Activated CD4-positive, alpha-beta T cell treated with anti-CD3 and anti-CD28 coated beads, Interleukin-2, amount 50 U/mL, for 24 hours (primary cell): ENCODE measurements at places on chromosomes 12 and 14.

DNA sequence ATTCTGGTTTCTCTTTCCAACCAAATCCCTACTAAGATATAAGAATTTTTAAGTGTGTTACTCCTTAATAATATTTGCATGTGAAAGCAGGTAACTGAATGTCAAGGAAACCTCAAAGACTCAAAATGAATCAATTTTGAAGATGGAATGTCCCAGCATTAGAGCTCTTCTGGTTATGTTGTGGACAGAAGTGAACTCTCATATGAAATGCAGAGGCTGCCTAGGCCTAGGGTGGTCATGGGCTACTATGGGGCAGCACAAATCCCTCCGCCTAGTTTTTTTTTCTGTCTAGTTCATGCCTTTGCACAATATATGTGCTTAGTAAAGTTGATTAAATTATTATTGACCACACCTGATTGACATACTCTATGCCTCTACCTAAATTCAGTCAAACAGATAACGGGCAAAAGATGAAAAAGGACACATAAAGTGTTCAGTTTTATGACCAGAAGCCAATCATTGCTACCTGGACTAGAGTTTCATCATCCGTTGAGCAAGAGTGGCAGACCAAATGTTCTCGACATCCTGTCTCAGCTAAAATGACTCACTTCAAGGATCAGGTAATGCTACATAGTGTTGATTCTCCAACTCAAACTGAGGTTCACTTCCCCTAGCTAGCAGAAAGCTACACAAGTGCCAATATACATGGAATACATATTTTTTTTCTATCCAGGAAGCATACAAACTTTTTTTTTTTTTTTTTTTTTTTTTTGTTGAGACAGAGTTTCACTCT lies 1211.4 kb downstream of the VRK1 start:
- DNase-seq = no peak

DNA sequence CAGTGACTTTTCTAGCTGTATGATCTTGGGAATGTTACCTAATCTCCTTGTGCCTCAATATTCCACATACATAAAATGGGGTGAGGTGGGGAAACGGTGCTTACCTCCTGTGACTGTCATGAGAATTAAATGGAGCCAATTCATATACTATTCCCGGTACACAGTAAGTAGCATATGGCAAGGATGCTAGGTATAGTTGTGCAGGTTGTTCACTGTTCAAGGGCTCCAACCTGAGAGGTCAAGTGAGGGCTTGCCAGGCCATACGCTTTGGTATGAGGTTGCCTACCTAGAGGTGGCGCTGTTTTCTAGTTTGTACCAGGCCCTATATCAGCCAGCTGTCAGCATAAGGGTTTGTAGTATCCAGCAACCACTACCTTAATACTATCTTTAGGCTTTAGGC lies 3.6 kb upstream of the BATF start:
- DNase-seq = no peak

GRCh38 chr14:66284346-66284745 lies 201.8 kb upstream of the CCDC196 start:
- DNase-seq = no peak

DNA sequence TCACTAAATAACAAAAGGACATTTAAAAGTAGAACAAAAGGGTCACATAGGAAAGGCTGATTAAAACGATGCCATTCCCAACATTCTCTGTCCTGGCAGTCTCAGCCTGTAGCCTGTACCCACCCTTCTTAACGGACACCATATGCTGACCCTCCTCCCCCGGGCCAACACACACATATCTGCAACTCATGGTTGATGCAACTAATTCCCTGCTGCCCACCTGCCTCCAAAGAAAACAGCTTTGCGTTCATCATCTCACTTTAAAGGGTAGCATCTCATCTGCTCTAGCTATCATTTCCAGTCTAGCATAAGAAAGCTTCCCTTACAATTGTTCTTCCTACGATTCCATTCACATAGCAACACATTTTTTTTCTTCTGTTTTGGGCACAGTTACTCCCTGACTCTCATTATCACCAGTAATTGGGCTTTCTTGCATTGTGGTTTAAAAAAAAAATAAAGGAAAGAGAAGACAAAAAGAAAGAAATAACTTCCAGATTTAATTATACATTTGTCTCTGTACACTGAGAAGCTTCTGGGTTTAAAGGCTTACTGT lies 92.9 kb downstream of the KCNC2 start:
- no peak for DNase-seq

DNA sequence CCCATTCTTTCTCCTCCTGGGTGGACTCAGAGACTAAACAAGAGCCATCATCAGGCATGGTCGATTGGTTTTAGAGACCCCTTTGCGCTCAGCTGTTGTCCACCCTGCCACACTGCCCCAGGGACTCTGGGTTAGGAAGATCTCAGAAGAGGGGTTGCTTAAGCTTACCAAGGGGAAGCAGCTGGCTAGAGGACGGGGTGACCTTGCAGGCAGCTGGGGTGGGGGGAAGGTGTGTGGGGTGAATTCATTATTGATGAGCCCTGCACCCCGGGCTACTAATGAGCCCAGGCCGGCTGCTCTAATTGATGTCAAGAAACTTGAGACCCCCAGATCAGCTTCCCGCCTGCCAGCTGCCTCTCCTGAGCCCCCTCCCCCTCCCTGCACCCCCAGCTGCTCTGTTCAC lies 8.7 kb upstream of the ZNF385A start:
- no peak for DNase-seq

- no peak for DNase-seq
Measured at GRCh38 chr14:67429510-67430205, 17.7 kb upstream of the PLEK2 start.

DNA sequence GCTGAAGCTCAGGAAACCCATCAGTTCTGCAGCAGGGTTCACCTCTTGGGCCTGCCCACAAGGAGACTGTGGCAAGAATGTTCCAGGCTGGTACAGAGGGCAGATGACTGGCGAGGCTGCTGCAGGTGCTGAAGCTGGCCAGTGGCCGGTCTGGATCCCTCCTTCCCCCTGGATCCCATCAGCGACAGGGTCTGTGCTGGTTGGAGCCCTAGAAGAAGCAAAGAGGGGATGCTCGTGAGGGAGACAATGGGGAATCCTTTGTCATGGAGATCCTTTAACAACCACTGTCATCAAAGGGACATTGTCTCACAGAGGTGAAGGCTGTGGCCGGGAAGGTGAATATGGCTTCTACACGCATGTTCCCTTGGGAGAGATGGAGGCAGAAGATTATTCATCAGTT lies 211.4 kb upstream of the TMEM132C start:
- DNase-seq = no peak

- no peak for DNase-seq
Measured at GRCh38 chr12:3551386-3551785, 60.4 kb downstream of the PRMT8 start.

GRCh38 chr12:12538535-12538934 lies 24.1 kb downstream of the DUSP16 start:
- DNase-seq = no peak

GRCh38 chr12:102095677-102096263 lies 24.1 kb downstream of the NUP37 start:
- no peak for DNase-seq

DNA sequence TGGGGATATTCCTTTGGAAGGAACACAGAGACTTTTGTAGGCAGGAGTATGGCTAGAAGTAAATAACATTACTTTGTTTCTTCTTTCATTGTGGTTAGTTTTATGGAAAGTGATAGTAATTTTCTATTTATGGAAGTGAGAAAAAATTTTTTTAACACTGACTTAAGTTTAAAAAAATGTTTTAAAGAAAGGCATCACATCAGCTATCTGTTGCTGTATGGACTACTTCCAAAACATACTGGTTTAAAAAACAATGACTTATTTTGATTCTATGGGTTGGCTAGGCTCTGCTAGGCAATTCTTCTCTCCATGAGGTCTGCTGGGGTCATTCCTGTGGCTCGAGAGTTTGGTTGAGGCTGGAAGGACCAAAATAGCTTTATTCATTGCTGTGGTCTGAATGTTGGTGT lies 31.7 kb upstream of the SLC38A2 start:
- DNase-seq = no peak

- no peak for DNase-seq
Measured at GRCh38 chr14:90560558-90560957, 163.7 kb downstream of the CALM1 start.

DNA sequence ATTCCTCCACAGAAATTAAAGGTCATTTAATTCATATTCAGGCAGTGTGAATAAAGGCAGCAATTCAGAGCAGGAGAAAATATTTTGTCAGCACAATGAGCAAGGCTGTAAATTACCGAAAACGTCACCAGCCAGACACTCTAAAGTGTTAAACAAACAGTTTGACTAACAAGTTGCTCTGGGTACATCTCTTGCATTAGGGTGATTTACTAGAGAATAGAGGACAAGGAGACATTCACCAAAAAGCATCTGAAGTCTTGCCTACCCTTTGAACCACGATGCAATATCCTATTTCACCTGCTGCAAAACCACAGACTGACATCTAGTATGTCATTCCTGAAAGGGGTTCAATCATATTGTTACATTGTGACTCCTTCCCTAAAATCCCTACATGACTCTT lies 27.1 kb upstream of the GPHB5 start:
- no peak for DNase-seq

DNA sequence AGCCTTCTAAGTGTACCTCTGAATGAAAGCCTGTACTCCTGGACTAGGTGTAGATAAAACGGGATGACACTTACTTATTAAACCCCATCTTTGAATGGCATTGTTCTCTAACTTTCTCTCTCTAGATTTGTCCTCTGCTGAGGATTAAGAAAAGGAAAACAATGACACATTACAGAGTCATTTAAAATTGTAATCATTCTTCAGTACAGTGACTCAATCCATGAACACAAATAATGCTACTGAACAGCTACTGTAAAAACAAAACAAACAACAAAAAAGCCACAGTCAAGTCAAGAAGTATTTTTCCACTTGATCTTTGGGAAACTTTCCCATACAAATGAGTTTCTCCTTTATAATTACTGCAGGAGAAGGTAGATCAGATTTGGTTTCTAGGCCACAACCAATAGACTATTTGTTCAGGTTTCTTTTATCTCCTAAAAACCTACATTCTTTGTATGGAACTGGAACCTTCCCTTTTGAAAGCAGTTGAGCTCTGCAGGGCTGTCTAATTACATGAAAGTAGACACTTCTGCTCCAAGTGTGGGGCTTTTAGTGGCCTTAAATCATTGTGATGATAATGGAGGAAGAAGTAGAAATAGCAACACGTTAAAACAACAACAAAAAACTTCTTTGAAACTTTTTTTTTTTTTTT lies 219.1 kb downstream of the ESR2 start:
- DNase-seq = no peak

- no peak for DNase-seq
Measured at GRCh38 chr12:93115646-93116045, 186.6 kb upstream of the EEA1 start.

DNA sequence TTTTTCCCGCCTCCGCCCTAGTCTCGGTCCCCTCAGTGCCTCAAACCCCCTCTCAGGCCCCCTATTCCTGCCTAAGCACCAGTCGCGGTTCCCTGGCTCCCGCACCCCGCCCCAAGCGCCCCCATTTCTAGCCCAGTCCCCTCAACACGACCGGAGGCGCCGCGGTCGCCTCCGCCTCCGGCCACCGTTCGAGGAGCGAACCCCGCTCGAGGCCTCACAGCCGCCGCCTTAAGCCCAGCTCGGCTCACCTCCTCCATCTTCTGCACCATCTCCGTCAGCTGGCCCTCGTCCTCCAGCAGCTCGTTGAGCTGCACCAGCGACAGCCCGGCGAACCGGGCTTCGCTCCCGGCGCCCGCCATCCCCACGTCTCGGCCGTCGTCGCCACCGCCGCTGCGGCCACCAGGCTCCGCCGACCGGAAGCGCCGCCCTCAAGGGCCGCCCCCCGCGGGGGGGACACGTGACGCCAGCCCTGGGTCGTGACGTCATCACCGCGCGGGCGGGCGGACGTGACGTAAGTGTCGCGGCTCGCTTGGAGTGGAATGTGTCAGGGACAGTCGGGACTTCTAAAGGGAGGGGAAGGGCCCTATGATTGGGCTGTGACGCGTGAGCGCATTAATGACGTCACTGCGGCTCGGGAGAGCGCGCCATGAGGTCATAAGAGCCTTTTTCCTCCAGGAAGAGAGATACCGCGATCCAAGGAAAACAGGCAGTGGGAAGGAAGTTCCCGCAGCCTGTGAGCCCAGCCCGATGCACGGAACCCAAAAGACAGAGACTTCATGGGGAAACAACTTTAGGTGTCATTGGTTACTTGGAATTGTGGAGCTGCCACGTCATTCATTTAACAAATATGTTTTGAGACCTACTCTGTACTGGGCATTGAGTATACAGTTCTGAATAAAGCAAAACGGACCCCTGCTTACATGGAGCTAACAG lies at the start of gene VPS37B:
Gene VPS37B (minus strand): TSS at position 421 of the 933 bp plus-strand sequence. CDS start 62 bp downstream, at position 359.
- peak; percentile 80 for DNase-seq

GRCh38 chr12:3552726-3553045 lies 61.7 kb downstream of the PRMT8 start:
- DNase-seq = no peak

DNA sequence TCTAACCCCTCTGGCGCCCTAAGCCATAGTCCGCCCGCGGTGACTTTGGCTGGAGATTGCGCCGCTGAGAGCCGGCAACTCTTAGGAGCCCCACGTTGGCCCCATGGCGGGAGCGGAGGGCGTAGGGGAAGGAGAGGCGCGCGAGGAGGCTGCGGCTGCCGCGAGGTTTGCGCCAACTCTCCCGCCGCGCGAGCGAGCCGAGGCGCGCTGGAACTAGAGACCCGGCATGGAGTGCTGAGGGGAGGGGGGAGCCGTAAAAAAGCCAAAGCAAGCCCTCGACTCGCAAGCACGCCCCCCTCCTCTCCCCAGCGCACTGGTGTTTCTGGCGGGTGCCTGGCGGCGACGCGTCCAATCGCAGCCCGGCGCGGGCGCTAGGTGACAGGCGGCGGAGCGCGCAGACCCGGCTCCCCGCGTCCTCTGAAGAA lies at the start of gene SYT10:
Gene SYT10 (minus strand): TSS at position 233 of the 425 bp plus-strand sequence. CDS start 297 bp downstream, outside the sequence.
- no peak for DNase-seq

- DNase-seq = no peak
Measured at GRCh38 chr14:51978681-51979085, 10.7 kb upstream of the RTRAF start.

DNA sequence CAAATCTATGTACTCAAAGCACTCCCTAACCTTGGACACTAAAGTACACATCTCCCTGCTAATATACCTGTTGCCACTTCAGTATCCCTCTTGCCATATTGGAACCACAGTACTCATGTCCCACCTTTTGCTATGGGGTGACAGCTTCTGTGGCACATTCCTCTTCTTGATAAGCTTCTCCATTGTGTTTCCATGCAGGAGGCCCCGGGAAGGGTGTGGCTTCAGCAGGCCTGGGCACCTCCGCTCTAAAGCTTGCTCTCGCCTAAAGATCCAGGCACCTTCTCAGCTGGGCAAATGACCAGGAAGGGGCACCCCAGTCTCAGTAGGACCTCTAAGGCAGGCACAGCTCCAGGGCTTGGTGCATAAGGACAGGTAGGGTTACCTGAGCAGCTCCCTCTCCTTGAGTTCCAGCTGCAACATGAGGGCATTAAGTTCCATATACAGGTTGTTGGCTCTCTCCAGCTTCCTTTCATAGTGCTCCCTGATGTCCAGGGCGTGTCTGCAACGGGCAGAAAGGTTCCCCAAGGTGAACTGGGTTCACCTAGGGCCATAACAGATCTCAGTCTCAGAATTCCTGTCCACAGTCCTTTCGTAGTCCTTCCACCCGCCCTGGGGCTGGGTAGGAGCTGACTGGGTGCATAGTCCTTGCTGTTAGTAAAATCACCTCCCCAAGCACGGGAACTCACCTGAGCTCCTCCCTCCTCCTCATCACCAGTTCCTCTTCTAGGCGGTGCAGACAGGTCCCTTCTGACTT lies 15.9 kb downstream of the MAP3K12 start:
- DNase-seq = no peak
